SK-MEL-5 (cell line): ENCODE measurements at places on chromosomes 6 and 20. TPM values are rescaled to one million over a fixed set of nuclear protein-coding genes. Genes with fewer than 3 reads are reported as not detected.
A peak's percentile ranks its signal among the peaks of the same experiment; 100 is the strongest.

Gene LMBRD1
- total RNA-seq, result 38.6 and 42.3 TPM in 2 replicates

Gene TGIF2
- total RNA-seq, result 13.8 and 16.2 TPM in 2 replicates

Gene BEND6
- total RNA-seq, result 0.59 and 0.63 TPM in 2 replicates

DNA sequence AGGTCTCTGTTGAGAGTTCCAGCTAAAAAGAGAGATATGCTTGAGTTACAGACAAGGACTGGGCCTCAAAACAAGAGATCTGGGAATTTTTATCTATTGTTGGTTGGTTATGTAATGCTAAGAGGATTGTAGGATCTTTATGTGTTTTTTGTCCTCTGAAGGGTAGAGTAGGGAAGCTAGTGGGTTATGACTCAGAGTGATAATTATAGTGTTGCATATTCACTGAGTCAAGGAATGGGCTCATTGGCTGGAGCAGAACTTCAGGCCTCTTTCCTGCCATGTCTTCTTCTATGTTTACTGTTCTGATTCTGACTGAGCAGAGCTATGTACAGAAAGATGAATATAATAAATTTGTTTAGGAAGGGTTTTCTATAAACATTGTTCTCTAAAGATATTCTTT is 66.1 kb upstream of the NOX3 start:
- DNase-seq, result no peak

DNA sequence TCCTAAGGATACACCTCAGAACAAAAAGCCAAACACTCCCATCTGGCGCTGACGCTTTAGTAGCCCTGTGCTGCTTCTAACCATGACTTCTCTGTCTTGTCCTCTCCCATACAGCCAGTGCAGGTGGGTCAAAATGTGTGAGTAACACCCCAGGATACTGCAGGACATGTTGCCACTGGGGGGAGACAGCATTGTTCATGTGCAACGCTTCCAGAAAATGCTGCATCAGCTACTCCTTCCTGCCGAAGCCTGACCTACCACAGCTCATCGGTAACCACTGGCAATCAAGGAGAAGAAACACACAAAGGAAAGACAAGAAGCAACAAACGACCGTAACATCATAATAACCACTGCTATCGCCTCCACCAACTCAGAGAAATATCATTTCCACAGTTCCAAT is 1.4 kb downstream of the DEFB132 start:
- peak; percentile 54 for DNase-seq

GRCh38 chr6:14207448-14207847 is 89.9 kb downstream of the CD83 start:
- DNase-seq, result no peak

DNA sequence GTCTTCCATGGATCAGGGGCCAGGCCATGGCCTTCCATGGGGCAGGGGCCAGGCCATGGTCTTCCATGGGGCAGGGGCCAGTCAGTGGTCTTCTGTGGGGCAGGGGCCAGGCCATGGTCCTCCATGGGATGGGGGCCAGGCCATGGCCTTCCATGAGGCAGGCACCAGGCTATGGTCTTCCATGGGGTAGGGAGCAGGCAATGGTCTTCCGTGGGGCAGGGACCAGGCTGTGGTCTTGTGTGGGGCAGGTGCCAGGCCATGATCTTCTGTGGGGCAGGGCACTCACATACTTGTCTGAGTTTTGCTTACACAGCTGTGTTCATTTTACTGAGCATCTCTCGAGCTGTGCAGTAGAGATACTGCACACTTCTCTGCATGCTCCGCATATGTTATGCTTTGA is 57.3 kb upstream of the THBS2 start:
- no peak for DNase-seq

DNA sequence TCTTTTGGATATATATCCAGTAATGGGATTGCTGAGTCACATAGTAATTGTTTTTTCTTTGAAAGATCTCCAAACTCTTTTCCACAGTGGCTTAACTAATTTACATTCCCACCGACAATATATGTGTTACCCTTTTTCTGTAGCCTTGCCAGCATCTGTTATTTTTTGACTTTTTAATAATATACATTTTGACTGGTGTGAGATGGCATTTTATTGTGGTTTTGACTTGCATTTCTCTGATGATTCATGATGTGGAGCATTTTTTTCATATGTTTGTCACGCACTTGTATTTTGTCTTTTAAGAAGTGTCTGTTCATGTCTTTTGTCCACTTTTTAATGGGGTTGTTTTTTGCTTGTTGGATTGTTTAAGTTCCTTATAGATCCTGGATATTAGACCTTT is 58.9 kb upstream of the OPRM1 start:
- no peak for DNase-seq
